ENCODE measurements at places on chromosomes 4 and X.

DNA sequence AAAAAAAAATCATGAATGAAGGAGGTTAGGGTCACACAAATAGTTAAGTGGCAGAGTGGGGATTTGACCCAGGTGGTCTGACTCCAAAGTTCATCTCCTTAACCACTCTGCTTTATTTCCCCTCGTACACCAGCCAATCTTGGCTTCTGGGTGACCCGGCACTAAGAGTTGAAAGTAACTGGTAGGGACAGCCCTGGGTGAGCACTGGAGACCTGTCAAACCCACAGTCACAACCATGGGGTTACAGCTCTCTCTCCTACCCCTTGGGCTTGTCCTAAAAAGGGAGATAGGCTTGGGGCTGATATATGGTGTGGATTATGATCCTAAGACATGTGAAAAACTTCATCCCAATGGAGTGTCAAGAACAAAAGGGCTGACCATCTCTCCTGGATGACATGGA, 12.5 kb downstream of the IGFBP7 start:
- no peak for DNase-seq

GRCh38 chr4:101032541-101032940, 314.8 kb downstream of the PPP3CA start:
- no peak for DNase-seq

DNA sequence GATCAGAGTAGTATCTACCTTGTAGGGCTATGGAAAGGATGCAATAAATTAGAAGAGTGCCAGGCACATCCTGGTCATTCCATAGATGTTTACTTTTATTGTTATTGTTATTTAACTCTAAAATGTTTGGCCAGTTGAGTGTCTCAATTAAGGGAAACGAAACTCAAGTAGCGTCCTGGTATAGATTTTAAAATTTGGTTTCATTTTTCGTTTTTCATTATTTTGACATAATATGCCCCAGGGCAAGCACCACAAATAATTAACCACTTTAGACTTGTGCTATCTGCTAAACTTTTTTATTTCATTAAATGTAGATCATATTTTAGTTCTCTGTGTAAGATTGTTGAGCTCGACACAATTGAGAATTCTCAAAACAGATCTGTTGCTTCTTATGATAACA, 179.7 kb upstream of the PRPS2 start:
- no peak for DNase-seq

- DNase-seq = peak; percentile 60
Observed at GRCh38 chrX:33183361-33183760, 28.0 kb downstream of the DMD start.

DNA sequence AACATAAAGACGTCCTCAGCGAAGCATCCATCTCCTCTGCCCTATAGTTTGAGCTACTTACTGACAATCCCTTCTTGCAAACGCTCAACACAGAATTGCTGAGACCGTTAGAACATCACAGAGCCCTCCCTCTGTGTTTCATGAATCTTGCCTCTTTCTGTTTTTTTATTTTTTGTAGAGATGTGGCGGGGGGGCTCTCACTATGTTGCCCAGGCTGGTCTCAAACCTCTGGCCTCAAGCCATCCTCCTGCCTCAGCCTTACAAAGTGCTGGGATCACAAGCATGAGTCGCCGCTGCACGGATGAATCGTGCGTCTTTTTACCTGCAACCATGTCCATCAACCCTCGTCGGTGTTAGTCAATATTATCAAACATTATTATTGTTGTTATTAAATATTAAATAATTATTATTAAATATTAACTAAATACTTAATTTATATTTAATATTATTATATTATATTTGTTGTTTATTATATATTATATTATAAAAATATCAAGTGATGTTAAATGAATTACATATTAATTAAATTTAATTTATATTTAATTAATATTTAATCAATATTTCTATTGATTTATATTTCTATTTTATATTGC, 200.7 kb downstream of the CRLF2 start:
- DNase-seq = no peak

GRCh38 chr4:89298155-89298554, 9.4 kb downstream of the GPRIN3 start:
- no peak for DNase-seq

- no peak for DNase-seq
Observed at GRCh38 chr4:119585771-119586170, 42.8 kb downstream of the PDE5A start.

GRCh38 chr4:1288786-1289185, 905 bp upstream of the MAEA start:
- DNase-seq = no peak

GRCh38 chrX:107721318-107721717, 54.3 kb downstream of the TSC22D3 start:
- DNase-seq = no peak

DNA sequence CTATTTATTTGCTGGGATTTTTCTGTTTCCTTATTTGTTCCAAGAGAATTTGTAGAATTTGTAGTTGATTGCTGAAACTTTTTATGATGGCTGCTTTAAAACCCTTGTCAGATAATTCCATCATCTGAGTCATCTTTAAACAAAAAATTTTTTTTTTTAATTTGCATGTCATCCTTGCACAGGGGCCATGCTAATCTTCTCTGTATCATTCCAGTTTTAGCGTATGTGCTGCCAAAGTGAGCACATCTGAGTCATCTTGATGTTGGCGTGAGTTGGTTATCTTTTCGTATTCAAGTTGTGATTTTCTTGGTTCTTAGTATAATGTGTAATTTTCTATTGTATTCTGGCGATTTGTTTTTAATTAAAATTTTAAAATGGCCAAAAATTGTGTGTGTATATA, 18.7 kb upstream of the ZNF157 start:
- DNase-seq = peak; percentile 13

DNA sequence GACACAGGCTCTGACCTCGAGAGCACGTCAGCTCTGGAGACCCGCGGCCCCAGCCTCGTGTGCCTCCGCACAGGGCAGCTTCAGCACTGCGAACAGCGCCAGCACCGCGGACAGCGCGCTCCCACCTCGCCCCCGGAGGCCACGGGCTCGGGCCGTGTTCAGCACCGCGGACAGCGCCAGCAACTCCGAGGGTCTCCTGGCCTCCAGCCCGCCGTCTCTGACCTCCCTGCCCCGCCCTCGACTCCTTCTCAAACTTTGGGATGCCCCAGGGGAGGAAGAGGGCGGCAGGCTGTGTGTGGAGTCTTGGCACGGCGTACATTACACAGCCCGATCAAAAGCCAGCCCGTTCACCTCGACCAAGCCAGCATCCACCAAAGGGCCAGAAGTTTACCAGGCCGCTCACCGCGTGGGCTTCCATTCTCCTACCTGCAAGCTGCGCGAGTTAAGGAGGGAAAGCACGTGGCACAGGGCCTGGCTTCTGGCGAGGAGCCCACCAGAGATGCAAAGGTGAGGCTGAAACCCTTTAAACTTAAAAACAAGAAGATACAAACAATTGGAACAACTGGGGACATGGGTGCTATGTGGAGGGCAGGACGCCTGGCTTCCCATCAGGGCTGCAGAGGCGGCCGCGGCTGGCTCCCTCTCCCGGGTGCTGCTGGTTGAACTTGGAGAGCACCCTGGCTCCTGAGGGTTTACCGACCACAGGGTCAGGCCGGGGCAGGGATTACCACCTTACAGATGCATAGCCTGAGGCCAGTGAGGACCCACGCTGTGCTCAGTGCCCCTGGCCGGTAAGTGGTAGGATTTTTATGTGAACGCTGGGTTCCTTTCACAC, 4.5 kb upstream of the NKX1-1 start:
- DNase-seq = peak; percentile 40

GRCh38 chr4:185902654-185903053, 90.7 kb upstream of the SORBS2 start:
- no peak for DNase-seq

DNA sequence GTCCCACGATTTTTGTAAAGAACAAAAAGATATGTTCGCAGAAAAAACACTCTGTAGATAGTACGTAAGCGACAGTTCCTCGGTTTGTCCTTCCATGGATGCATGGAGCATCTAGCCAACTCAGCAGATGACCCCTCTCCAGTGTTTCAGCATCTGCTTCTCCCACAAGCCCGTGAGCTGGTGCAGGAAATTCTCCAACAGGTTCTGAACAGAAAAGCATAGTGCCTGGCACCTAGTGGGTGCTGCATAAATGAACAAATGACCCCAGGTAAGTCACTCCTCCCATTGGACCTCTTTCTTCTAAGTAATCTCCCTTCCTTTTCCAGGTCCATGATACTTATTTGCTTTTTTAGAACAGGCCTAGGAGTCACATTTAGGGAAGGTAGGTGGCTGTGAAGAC, 966 bp upstream of the KIAA0232 start:
- no peak for DNase-seq

DNA sequence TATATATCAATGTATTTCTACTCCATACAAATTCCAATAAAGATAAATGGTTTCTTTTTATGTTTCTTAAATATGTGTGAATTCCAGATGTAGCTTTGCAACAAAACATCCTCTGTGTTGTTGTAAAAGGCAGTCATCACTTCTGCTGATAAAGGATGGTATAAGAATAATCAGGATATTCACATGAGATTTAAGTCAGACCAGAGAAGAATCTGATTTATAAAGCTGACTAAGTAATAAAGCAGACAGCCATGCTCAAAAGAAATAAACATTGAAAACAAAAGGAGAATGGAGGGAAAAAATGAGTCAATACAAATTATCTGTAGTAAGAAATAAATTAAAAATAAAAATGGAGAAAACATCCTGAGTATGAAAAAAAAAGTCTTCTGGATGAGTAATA, 27.0 kb upstream of the SLC7A11 start:
- no peak for DNase-seq

- DNase-seq = peak; percentile 15
Observed at GRCh38 chr4:48445704-48446103, 37.4 kb upstream of the SLC10A4 start.

DNA sequence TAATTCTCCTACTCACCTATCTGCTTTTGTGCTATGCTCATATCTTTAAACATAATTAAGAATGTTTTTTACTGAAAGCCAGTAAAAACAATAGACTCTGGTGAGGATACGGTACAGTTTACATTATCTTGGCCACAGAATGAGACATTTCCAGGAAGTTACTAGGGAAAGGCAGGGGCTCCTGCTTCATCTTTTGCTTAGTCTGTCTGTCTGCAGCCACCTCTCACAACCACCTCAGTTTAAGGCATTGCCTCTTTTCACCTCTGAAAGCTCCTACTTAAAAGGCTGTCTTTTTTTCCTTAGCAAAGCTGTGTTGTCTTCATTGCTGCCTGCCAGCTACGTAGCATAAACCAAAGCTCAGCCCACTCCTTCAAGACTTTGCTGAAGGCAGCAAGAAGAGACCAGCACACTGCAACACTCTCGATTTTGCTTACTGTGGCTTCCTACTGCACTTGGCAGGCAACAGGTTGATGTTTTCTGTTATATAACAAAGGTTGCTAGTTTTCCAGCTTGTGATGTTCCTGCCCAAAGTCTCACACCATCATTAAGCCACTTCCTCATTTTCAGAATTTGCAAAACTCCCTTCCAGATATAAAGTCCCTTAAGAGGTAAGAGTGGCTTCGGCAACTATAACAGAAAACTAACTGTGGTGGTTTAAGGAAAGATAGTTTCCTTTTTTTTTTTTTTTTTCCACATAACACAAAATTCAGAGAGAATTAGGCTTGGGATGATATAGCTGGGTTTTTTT, 432.9 kb downstream of the GRXCR1 start:
- DNase-seq = peak; percentile 20

GRCh38 chr4:143357161-143357845, 20.6 kb downstream of the GAB1 start:
- DNase-seq = no peak

All from fibroblast of upper back skin (primary cell).